ENCODE measurements at places on chromosomes 5 and 9.

- no peak for DNase-seq
These were observed 69.9 kb downstream of the RCL1 start for GRCh38 chr9:4862506-4863250.

- no peak for DNase-seq
These were observed 29.0 kb upstream of the FAM174A start for GRCh38 chr5:100505984-100506670.

DNA sequence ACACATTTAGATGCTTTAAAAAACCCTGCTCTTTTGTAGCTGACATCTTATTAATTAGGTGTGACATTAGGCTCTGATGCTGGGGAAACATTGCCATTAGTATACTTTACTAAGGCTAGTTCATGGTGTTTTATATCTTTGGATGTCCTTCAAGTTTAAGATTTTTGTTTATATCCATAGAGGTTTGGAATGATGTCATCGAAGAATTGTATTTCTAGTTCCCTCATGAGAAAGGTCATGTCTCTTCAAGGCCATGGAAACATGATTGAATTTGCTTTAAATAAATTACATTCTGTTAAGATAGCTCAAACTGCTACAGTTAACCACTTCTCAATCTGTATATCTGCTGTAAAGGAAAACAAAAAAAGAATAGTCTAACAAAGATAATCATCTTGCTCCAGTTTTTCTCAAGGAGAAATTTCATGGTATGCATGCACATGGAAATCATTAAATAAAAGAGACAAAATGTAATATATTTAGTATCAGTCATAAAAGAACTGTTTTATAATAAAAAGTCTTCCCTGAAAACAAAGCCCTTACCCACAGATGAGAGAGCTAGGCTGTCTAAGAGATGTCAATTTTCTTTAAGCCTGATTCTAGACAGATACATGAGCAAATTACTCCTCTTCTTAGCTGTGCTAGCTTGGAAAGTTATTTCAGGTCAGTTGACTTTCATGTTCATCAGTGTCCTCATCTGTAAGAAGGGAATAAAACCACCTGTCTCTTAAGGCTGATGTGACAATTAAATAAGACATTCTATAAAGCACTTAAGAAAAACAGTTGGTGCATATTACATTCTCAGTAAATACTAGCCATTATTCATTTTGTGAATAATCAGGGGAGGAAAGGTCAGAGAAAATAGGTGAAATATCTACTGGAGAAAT, 25.0 kb upstream of the STARD4 start:
- DNase-seq: no peak

GRCh38 chr9:27204578-27204977, 92.4 kb downstream of the EQTN start:
- no peak for DNase-seq

DNA sequence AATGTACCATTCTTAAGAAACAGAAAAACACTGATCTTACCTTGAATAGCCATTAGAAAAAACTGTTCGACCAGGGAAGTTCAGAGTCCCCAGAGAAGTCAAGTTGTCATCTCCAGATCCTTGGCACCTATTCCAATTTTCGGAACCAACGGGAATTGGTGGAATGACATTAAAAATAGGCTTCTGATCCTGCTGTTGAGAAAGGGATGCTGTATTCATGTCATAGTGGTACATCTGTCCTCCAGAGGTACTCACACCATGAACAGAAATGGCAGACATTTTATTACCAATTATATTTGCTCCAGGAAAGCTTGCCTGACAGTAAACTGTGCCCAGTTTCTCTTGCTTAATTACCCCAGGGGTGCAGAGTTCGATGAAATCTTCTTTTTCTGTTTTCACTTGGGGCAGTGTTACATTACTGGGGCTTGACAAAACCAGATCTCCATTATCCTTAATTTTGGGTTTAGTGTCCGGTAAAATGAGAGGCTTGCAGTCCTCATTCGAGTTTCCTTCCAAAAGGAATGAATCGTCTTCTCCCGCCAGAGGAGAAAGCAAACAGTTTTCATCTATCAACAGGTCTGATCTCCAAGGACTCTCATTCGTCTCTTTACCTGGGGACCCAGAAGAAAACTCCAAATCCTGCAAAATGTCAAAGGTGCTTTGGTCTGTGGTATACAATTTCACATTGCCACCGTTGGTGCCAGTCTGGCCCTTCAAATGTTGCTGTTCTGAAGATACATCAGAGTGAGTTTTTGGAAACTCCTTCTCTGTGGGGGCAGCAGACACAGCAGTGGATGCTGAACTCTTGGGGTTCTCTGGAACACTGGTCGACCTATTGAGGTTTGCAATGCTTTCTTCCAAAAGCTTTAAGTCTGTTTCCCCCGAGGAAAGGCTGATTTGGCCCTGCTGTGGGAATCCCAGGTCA, 3.6 kb downstream of the NR3C1 start:
- DNase-seq: no peak

DNA sequence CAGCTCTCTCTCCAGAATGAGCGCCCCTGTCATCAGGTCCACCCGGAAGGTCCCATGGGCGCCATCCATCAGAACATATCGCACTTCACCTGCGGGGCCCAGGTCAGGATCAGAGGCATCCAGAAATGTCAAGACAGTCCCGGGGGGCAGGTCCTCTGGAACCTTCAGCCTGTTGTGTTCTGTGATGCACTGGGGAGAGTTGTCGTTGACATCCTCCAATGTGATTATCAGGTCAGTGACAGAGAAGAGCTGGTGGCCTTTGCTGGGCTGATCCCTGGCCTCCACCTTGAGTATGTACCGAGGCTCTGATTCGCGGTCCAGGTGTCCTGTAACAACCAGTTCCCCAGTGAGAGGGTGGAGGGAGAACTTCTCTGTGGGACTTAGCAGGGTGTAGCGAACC, 25.2 kb downstream of the FAT2 start:
- no peak for DNase-seq

DNA sequence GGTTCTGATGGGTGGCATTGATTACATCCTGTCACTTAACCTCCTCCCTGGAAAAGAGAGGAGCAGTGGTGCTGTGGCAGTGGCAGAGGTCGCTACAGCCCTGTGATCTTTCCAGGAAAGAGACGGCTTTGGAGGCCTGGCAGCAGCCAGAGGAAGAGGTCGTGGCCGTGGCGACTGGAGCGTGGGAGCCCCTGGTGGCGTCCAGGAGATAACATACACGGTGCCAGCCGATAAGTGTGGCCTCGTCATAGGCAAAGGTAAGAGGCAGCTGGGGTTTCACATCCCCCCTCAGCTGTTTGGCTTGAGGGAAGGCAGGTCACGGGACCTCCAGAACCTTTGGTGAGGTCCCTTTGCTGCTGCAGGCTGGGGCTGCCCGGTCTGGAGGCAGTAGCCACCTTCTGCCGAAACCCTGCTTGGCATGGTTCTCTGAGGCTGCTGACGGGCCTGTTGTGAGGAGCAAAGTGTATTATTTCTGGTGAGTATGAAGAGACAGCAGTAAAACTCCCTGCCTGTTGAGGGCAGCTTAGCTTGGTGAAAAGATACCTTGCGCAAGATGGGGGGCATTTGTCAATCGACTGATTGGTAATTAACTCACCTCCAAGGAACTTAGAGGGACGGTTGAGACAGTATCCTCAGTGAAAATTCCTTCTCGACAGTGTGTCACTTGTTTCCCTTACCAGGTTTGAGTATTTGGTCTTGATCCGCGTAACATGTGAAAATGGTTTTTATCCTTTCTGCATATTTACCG, 38.0 kb upstream of the PRDM12 start:
- no peak for DNase-seq

DNA sequence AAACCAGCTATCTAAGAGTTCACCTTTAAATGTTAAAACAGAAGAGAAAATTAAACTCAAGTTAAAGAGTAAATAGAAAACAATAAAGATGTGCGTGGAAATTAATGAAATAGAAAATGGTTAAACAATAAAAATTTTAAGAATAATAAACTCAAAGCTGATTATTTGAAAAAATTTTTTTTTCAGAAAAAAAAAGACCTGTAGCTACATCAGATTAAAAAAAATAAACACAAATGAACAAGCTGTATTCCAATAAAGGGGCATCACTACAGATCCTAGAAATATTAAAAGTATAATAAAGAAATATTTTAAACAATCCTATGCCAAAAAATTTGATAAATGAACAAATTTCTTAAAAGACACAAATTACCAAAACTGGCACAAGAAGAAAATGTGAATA, 64.1 kb downstream of the DRD1 start:
- no peak for DNase-seq

- DNase-seq: peak; percentile 91
These were observed 40.2 kb downstream of the RXRA start for GRCh38 chr9:134366223-134367031.

All from pancreas (tissue), 10 donors.